ENCODE measurements at places on chromosomes 5 and 9.

GRCh38 chr5:171913987-171914273, 92.5 kb downstream of the FBXW11 start:
- no peak for DNase-seq

GRCh38 chr9:105087910-105088898, 156.2 kb upstream of the SLC44A1 start:
- DNase-seq: no peak

GRCh38 chr9:90271707-90272106, 370.9 kb downstream of the DIRAS2 start:
- no peak for DNase-seq

- DNase-seq: no peak
Observed at GRCh38 chr9:89042984-89043383, 51.7 kb downstream of the S1PR3 start.

DNA sequence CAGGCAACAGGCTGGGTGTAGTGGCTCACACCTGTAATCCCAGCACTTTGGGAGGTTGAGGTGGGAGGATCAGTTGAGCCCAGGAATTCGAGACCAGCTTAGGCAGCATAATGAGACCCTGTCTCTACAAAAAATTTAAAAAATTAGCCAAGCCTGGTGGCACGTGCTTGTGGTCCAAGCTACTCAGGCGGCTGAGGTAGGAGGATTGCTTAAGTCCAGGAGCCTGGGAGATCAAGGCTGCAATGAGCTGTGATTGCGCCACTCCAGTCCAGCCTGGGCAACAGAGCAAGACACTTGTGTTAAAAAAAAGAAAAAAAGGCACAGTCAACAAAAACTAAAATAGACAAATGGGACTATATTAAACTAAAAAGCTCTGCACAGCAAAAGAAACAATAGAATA, 29.3 kb downstream of the ATP6V0E1 start:
- no peak for DNase-seq

DNA sequence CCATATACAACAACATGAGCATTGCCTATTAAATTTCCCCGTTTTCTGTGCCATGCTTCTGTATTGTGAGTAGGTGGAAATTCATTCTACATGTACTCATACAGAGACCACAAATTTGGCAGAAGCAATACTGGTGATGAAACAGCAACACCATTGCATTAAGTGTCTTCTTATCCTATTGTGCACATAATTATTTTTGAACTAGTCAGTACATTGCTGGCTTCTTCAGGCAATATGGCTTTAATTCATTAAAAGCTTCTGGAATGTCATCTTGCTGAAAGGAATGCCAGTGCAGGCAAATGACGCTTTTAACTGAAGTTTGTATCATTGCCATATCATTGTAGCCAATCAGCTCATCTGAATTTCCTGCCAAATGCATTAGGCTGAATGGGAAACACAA, 82.6 kb downstream of the KIAA1958 start:
- no peak for DNase-seq

- no peak for DNase-seq
Observed at GRCh38 chr9:134959971-134960310, 42.2 kb upstream of the FCN1 start.

DNA sequence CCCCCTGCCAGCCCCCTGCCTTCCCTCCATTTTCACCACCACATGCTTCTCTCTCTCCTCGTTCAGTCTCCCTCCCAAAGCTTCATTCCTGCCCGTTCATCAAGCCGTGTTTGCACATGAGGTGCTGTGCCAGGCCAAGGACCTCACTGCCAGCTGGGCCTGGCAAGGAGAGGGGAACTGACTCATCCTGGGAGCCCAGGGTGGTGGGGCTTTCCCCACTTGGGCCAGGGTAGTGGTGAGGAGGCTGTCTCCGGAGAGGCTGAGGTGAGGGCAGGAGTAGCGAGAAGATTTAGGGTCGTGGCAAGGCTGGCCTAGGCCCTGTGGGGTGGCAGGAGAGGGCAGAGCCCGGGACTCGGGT, 30.4 kb upstream of the NOTCH1 start:
- no peak for DNase-seq

All from activated CD8-positive, alpha-beta memory T cell treated with anti-CD3 and anti-CD28 coated beads for 48 hours (primary cell).